ENCODE measurements at places on chromosomes 12 and 14.

DNA sequence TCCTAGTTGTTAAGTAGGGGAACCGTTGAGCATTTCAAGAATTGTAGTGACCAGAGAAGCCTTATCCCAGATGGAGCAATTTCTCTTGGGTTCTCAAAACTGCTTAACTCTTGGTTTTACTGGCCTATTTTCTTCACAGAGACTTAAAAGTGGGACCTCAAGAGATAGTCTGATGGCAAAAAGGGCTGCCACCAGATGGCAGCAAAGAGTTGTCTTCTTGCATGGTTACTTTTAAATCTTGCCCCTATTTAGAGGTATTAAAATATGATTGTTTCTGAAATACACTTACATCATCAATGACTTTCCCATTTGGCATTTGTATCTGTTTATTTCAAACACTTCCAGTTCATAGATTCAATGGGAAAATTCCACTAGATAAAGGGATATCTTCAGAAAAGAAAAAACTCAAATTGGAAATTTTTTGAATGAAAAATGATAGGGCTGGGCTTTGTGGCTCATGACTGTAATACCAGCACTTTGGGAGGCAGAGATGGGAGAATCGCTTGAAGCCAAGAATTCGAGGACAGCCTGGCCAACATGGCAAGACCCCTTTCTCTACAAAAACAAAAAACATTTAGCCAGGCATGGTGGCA is 69.9 kb upstream of the CNTN1 start:
- no peak for DNase-seq

GRCh38 chr12:50325890-50326391 is 42.6 kb upstream of the LIMA1 start:
- DNase-seq: no peak

DNA sequence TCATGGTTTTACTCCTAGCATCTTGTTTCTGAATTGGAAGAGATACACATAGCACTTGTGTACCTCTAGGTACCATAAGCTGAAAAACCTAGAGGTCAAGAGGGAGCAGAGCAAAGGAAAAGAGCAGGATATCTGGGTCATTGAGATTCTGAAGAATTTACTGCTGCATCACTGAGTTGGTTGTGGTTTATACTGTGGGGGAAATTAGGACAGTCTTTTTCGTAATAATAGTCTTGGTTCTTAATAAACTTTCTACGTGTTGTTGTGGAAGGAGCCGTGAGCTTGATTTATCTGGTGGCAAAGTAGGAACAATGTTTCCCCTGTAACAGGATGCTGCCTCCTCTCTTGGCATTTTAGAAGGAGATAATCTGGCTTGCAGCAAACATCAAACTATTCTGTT is 80.2 kb downstream of the SLC4A8 start:
- DNase-seq: no peak

DNA sequence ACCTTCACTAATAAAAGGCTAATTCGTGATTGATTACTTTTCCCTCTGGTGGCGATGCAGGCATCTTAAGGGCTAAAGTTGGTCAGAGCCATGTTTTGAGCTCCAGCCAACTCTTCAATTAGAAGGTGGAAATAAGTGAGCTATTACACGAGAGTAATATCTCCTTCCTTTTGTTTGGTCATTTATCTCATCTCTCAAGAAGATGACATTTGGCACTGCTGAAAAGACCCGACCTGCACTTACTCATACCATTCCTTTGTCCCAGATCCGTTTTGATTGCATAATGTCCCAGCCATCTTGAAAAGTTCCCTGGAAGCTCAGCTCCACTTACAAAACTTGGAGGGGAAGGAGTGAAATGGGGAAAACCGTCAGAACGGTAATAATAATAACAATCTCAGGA is 316.2 kb downstream of the VRK1 start:
- DNase-seq: no peak

- peak; percentile 41 for DNase-seq
These were observed 1.7 kb downstream of the BTG1 start for GRCh38 chr12:92143686-92144630.

DNA sequence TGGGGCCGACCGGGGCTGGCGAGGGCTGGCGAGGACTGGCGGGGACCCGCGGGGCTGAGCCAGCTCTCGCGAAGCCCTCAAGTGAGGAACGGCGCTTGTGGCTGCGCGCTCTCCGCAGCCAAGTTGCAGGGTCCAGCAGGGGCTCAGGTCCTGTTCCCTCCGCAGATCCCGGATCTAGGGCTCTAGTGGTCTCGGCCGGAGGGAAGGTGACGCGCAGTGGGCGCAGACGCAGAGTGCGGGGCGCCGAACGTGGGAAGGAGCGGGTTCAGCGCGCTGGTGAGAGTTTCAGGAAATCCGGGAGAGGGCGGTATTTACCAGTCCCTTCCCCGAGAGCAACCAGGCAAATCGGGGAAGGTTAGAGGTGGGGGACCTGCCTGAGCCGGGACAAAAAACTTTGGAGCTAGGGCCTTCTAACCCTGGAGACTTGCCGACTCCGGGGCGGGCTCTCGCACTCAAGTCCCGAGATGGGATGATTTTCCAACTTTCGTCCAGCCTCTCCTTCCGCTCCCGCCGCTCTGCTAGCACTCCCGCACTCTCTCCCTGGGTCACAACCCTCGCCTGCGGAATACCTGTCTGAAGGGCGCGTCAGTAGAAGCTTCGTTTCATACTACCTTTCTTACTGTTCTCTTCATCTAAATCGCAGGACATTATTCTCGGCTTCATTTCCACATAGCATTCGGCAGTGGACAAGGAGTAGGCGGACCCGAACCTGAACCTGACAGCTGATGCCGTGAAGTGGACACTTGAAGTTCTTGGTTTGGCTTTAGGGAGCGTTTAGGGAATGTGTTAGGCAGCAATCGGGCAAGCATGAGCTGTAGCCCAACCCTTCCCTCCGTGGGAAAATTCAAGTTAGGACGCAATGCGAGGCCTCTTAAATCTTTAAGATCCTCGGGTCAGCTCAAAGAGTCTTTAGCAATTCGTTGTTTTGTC is 13.6 kb upstream of the PAX9 start:
- no peak for DNase-seq

DNA sequence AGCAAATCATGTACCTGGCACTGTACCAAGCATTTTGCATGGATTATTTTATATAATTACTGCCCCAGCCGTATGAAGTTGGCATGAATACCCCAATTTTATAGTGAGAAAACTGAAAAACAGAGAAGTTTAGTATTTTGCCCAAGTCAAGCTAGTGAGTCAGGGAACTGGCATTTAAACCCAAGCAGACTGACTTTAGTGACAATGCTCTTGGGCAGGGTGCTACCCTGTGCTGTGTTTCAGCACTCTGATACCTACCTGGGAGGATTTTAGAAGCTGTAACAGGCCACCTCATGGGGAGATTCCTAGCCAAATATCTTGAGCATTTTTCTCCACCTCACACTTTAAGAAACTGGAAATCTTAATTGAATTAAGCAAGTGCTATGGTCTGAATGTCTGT is 98.1 kb upstream of the MAX start:
- DNase-seq: no peak

DNA sequence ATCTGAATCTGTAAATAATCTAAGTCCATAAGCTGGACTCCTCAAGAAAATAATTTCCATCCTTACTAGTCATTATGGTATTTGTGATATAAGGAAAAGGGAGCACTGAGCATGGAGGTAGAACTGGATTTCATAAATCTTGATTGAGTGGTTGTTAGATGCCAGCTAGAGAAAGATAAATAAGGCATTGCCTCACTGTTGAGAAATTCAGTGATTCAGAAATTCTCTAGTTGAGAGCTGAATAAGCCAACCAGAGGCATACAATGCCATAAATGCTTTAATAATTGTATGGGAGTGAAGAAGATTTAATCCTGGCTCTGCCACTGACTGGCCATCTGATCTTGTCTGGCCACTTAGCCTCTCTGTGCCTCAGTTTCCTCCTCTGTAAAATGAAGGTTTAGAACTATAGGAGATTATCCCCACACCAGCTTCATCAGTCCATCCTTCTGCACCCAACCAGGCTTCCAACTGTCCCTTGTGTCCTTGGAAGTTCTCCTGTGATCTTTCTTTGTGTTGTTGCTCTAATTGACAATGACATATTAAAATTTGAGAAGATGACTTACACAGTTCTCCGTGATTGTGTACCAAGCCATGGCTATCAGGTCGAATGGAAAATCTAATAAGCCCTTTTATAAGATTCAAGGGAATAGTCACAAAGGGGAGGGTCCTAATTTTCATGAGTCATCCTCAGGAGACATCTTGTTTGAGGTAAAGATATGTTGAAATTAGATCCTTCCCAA is 394.3 kb downstream of the EGLN3 start:
- DNase-seq: no peak

GRCh38 chr12:3178671-3179313 is 101.6 kb downstream of the TSPAN9 start:
- DNase-seq: no peak

- no peak for DNase-seq
These were observed 8.1 kb upstream of the PTGDR start for GRCh38 chr14:52259434-52259833.

DNA sequence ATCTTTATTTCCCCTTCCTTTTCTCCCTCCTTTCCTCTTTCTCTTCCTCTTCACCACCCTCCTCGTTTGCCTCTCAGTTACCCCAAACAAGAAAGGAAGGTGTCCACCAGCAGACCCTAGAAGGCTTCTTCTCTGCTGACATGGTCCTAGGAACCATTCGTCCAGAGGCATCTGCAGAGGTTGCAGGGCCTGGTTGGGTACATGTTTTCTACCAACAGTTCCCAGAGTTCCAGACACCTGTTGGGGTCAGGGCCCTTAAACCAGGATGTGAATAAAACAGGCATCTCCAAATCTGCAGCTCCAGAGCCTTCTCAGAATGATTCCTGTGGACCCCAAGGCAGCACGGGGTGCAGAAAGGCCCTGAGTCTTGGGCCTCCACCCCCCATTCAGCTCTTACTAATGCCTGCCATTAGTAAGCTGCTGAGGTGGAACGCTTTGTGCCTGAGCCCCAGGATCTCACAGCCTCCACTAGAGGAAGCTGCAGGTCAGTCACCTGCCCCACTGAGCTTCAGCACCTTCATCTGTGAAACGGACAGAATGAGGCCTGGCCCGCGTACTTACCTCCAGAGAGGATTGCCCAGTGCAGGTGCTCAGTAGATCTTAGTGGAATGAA is 130.4 kb downstream of the DICER1 start:
- no peak for DNase-seq

- no peak for DNase-seq
These were observed 469.0 kb downstream of the TMEM132D start for GRCh38 chr12:129434790-129435189.

DNA sequence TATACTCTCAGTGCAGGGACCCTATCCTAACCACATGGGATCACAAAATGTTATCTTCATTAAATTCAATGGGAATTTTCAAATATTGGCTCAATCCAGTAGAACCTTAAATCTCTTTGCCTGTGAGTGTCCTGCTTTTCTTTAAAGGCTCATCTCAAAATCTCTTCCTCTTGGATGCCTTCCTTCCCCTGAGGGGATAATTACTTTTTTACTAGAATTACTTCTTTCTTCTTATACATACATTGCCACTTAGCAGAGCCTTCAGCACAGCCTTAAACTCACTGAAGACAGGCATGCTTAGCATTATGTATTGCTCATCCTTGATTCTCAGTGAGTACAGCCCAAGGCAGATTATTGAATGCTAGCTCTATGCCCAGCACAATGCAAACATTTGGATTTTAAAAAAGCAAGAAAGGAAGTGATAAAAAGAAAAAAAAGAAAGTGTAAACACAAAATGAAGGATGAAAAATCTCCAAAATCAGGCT is 1918.0 kb upstream of the FLRT2 start:
- DNase-seq: no peak

DNA sequence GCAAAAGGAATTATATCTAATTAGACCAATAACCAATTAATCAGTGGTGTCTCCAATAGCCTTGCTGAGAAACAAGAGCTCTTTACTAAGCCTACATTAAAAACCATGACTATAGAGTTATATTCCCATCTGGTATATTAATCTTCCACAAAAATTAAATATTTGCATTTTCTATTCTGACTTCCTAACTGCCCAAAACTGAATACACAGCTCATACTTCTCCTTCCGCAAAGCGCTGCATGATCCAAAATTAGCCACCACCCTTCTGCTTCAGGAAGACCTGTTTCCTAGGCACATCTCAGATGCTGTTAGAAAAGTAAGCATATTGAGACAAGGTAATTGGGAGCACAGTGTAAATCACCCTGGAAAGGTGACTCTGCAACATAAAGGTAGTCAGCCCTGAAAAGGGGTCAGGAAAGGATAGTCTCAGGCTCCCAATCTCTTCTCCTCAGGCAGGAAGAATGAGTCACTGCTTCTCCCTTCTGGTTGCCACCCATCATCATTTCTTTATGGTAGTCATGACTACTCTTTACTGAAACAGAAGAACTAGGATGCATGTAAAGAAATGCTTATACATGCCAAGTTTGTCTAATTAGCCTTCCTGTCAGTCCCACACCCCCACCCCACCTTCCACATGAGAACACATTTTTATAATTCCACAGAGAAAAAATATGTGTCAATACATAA is 54.3 kb downstream of the PLCZ1 start:
- DNase-seq: no peak

GRCh38 chr12:58202933-58203718 is 261.8 kb downstream of the ATP23 start:
- DNase-seq: no peak

GRCh38 chr14:80003138-80003537 is 208.2 kb downstream of the DIO2 start:
- DNase-seq: no peak

DNA sequence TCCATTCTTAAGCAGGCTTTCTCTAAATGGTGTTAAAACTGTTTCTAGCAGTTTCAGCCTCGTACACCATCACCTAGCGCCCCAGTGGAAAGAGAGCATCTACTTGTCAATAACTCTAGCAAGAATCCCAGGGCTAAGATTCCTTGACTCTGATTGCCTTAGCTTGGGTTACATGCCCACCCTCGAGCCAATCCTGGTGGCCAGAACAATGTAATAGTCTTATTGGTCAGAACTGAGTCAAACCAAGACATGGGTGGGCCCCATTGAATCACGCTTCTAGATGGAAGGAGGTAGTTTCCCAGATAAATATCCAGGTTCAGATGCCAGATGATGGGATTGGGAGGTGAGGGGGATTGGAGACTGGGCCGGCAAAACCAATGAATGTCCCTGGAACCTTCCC is 55.9 kb upstream of the MED13L start:
- DNase-seq: no peak

DNA sequence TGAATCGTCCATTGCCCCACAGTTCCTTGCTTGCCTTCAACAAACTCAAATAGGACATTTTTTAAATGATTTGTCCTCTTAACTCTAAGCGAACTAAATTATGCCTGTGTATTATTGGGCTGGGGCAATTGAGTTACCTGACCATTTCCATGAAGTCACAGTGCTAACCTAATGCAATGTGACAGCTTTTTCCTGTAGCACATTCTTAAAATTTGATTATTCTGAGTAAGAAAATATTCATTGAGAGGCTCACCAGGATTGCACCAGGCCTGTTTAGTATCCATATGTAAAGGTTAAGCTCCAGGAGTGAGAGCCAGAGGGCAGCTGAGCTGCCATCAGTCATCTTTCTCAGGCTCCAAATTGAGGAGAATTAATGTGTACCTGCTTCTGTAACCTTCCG is 90.9 kb downstream of the GPR65 start:
- DNase-seq: no peak

DNA sequence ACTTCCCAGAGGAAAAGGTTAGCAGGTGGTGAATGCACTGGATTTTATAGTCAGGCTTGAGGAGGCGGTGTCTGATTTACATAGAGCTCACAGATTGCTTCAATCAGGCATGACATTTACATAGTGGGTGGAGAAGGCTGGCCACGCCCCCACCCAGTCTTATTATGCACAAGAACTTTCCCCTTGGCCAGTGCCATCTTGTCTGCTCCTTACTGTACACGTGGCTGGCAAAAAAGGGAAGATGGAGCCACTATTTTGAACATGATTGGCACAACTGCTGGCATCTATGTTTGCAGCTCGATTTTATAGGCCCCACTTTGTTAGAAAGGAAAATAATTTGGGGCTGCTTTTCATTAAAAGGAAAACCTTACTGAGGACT is 10.9 kb upstream of the LGMN start:
- DNase-seq: no peak
